ENCODE measurements at places on chromosomes 11 and 22. TPM values are rescaled to one million over a fixed set of nuclear protein-coding genes. Genes with fewer than 3 reads are reported as not detected.

The GTSE1 gene
- 15.4 TPM for total RNA-seq

The TBX10 gene
- total RNA-seq: not detected

The SSH3 gene
- total RNA-seq: 7.7 TPM

The RAB6A gene
- total RNA-seq: 96.9 TPM

The SAA4 gene
- total RNA-seq: not detected

The GRAP2 gene
- total RNA-seq: not detected
